ENCODE measurements at places on chromosomes 16 and 17.

- no peak for DNase-seq
Observed at GRCh38 chr16:81693744-81694303, 85.3 kb upstream of the PLCG2 start.

DNA sequence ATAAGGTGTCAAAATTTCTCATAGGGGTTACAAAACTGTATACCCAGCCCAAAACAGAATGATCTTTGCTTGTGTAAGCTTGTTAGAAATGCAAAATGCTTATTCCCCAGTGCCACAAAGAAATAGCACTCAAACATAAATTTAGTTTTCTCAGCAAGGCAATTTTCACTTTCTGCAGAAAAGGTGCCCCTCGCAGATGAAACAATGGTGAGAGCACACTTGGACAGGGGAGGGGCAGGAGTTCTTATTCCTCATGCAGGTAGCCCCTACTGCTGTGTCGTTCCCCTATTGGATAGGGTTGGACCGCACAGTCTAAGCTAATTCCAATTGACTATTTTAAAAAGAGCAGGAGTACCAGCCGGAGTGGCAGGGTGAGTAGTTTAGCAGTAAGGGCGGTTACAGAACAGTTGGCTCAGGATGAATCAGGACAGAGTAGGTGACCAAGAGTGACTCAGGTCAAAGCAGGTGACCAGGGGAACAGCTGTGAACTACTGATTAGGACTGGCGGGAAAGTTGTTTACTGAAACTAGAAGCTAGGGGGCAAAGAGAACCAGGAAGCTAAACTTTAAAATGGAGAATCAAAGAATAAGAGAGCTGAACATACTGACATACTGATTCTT lies 5.5 kb upstream of the LDHD start:
- no peak for DNase-seq

- no peak for DNase-seq
Observed at GRCh38 chr17:44029736-44030135, 15.0 kb upstream of the TMEM101 start.

- DNase-seq = no peak
Observed at GRCh38 chr17:50544516-50544915, 2.5 kb upstream of the SPATA20 start.

Data from HFF-Myc (cell line).